Stimulated activated CD4-positive, alpha-beta T cell treated with anti-CD3 and anti-CD28 coated beads, Interleukin-1b, Interleukin-23, amount 100 ng/mL, for 1 hour (primary cell): ENCODE measurements at places on chromosomes 4 and X.

DNA sequence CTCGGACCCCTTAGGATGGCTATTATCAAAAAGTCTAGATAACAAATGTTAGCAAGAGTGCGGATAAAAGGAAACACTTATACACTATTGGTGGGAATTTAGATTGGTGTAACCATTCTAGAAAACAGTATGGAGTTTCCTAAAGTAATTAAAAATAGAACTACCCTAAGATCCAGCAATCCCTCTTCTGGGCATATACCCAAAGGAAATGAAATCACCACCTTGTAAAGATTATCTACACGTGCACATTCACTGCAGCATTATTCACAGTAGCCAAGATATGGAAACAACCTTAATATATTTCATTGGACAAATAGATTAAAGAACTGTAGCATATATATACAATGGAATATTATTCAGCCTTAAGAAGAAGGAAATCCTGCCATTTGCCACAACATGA lies 462.4 kb downstream of the IQCM start:
- no peak for DNase-seq

DNA sequence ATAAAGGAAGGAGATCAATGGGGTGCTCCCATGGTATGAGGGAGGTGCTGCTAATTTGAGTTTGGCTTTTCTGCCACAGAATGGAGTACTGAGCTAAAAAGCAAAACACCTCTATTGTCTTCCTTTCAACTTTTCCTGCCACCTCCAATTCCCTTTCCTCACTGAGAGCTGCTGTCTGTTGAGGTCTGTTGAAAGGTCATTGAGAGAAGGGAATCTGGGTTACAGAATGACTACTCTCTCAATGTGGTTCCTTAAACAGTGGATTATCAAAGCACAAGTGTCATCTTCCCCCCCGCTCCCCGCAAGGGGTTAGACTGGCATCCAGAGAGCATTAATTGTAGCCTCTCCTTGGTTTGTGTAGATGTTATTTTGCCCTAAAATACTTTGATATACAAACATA lies 10.7 kb downstream of the USP9X start:
- no peak for DNase-seq

GRCh38 chr4:168739886-168740285 lies 243.0 kb downstream of the PALLD start:
- no peak for DNase-seq

DNA sequence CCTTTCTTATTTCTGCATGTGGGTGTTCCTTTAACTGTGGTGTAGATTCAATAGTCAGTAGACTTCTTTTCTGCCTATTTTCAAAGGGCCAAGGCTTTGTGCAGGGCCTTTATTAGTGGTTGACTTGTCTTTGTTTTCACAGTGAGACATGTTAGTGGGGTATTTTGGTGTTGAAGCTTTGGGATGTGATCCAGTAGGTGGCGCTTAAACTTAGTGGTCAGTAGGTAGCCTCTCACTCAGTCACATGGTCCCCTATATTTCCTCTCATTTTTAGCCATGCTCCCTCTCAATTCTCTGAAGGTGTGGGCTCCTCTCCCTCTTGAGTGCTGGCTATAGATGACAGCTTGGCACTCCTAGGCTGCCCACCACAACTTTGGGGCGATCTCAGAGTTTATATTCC lies 23.4 kb upstream of the SLC10A7 start:
- DNase-seq: no peak

GRCh38 chrX:135295238-135295943 lies 13.9 kb upstream of the ETDC start:
- DNase-seq: peak; percentile 14

- DNase-seq: no peak
Measured at GRCh38 chr4:175281894-175282293, 363.7 kb downstream of the ADAM29 start.

GRCh38 chr4:167826281-167826680 lies 266.1 kb upstream of the ANXA10 start:
- no peak for DNase-seq

GRCh38 chrX:115018040-115018647 lies 728 bp upstream of the IL13RA2 start:
- DNase-seq: no peak

GRCh38 chrX:155966876-155967275 lies 30.6 kb upstream of the IL9R start:
- DNase-seq: no peak

- DNase-seq: no peak
Measured at GRCh38 chr4:101200561-101200960, 146.8 kb downstream of the PPP3CA start.

- DNase-seq: no peak
Measured at GRCh38 chr4:4923201-4923600, 63.7 kb downstream of the MSX1 start.

DNA sequence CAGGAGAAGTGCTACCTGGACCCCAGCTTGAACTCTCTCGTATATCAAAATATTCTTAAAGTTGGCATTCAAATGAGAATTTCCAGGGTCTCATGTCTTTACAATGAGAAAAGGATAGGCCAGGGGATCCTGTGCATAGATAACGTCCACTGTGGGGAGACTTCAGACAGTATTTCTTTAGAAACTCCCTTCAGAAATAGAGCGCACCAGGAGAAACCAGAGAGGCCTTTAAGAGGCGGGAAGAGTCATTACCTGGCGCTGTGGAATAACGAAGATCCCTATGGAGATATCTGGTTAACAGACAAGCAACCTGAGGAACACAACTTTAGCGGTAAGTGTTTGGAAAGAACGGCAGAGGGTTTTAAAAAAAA lies 600 bp downstream of the RADX start:
- DNase-seq: no peak

DNA sequence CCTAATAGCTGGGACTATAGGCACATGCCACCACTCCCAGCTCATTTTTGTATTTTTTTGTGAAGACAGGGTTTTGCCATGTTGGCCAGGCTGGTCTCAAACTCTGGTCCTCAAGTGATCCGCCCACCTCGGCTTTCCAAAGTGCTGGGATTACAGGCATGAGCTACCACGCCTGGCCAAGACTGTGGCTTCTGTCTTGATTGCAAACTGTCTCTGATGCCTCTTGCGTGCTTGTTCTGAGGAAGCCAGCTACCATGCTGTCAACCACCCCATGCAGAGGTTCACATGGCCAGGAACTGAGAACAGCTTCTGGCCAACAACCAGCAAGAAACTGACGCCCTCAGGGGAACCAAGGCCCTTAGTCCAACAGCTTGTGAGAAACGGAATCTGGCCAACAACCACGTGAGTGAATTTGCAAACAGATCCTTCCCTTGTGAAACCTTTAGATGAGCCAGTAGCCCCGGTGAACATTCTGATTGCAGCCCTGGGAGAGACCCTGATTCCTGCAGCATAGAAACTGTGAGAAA lies 71.2 kb downstream of the SUPT20HL2 start:
- no peak for DNase-seq

GRCh38 chrX:119503484-119503861 lies 35.2 kb downstream of the SLC25A5 start:
- DNase-seq: no peak

DNA sequence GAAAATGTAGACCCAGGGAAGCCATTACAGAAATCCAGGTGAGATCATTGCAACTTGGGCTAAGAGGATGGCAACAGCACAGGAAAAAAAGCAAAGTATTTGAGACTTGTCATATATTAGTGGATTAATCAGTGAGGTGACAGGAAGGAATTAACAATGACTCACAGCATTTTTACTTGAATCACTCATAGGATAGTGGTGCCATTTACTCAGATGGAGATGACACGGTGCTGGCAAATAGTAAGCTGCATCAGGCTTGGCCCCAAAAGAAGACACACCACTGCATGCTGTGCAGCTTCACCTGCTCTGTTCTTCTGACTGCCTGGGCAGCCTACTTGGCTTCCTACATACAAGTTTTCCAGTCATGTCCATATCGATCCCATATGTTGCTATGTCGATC lies 144.8 kb downstream of the FRYL start:
- DNase-seq: no peak

DNA sequence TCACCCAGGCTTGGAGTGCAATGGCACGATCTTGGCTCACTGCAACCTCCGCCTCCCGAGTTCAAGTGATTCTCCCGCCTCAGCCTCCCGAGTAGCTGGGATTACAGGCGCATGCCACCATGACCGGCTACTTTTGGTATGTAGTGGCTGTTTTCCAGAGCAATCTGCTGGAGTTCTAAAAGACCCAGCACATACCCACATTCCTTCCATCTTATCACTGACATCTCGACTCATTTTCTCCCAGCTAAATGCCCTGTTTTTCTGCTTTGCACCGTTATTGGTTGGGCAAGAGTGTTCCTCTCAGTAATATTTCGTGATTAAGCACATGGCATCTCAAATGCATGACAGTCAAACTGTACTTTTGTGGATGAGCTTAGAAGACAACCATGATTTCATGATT lies 53.7 kb downstream of the PRKX start:
- no peak for DNase-seq

- DNase-seq: no peak
Measured at GRCh38 chr4:124333466-124333865, 379.1 kb downstream of the ANKRD50 start.

DNA sequence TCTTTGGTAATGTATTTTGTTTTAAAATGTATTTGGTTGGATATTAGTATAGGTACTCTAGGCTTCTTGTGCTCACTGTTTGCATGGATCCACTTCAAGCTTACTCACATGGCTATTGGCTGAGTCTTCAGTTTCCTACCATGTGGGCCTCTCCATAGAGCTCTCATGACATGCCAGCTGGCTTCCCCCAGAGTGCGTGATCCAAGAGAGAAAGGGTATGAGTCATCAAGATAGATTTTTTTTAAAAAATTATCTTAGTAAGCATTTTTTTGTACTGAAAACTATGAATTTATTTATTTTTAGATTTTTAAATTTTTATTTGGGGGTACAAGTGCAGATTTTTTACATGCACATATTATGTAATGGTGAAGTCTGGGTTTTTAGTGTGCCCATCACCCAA lies 219.1 kb upstream of the AMOT start:
- DNase-seq: no peak

DNA sequence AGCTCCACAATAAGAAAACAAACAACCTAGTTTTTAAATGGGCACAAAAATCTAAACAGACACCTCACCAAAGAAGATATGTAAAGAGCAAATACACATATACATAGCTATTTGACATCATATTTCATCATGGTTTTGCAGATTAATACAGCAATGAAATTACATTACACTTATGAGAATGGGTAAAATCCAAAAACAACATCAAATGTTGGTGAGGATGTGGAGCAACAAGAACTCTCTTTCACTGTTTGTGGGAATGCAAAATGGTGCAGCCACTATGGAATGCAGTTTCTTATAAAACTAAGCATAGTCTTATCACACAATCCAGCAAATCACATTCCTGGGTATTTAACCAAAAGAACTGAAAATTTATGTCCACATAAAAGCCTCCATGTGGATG lies 25.0 kb downstream of the TLR6 start:
- DNase-seq: no peak

- no peak for DNase-seq
Measured at GRCh38 chr4:84622959-84623358, 40.0 kb downstream of the CDS1 start.

GRCh38 chr4:182644683-182645050 lies 272.5 kb downstream of the DCTD start:
- DNase-seq: no peak

DNA sequence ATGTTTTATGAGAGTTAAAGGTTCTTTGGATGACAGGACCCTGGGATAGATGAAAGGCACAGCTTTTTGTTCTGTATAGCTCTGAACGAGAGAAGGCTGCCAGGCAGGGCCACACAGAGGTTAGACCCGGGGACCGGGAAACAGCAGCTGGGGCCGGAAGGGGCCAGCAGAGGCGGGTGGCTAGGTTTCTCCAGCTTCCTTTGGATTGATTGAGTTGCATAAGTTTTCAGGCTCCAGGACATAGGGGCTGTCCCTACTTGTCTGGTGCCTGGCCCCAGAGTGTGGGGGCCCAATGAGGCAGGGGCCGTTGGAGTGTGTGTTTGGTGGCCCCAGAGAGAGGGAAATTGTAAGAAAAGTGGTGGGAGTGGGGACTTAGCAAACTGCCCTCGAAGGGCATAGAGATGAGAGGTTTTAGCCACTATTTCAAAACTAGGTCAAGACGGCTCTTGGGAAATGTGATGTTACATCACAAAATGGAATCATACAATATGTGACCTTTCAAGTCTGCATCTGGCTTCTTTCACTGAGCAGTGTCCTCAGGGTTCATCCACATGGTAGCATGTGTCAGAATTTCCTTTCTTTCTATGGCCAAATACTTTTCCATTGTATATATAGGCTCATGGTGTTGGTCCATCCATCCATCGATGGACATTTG lies 3.7 kb downstream of the ZFP92 start:
- DNase-seq: no peak

GRCh38 chrX:129472116-129472515 lies 51.2 kb downstream of the SMARCA1 start:
- no peak for DNase-seq

GRCh38 chr4:126794363-126794762 lies 838.4 kb upstream of the INTU start:
- DNase-seq: no peak

GRCh38 chrX:123525123-123525725 lies 207.6 kb downstream of the THOC2 start:
- DNase-seq: no peak

GRCh38 chr4:1124818-1125217 lies 11.5 kb upstream of the RNF212 start:
- no peak for DNase-seq

DNA sequence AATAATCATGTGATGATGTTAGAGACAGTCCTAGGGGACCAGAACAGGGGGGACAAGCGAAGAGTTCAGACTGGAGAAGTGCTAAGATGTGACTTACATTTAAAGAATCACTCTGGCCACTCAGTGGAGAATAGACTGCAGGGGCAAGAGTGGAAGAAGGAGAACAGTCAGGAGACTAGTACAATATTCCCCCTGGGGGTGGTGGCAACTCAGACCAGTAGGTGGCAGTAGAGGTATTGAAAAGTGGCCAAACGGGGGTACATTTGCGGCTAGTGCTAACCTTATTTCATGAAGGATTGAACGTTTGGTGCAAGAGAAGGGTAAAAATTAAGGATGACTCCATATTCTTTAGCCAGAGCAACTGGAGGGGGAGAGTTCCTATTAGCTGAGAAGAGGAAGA lies 2.7 kb upstream of the BMX start:
- DNase-seq: no peak

DNA sequence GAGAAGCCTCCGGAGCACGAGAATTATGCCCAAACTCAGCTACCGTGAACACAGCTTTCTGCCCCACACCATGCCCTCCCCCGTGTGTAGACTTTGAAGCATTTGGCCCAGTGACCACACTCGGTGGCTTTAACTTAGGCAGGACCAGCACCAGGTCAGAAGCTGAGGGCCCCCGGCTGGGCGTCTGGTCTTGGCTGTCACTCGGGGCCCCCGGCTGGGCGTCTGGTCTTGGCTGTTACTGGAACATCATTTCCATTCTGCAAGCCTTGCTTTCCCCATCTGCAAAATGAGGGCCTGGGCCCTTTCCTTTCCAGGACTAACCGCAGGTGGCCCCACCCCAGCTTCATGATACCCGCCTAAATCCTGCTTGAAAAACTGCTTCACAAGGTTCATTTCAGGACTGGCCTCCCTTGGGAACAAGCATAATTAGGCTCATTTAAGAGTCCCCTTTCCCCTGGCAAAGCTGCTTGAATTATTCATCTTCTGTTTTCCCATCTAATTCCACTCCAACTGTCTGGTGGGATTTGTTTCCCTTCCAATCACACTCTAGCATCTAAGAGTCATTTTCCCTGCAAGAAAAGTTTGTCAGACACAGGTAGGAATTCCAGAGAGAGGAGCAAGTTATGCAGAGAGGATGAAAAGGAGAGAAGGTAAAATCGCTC lies 82.5 kb downstream of the WFS1 start:
- no peak for DNase-seq

GRCh38 chr4:51859476-51860031 lies 16.6 kb downstream of the DCUN1D4 start:
- DNase-seq: no peak
